Activated CD4-positive, CD25-positive, alpha-beta regulatory T cell treated with anti-CD3 and anti-CD28 coated beads, Interleukin-2, amount 50 U/mL, for 24 hours (primary cell): ENCODE measurements at places on chromosomes 6 and 20.

DNA sequence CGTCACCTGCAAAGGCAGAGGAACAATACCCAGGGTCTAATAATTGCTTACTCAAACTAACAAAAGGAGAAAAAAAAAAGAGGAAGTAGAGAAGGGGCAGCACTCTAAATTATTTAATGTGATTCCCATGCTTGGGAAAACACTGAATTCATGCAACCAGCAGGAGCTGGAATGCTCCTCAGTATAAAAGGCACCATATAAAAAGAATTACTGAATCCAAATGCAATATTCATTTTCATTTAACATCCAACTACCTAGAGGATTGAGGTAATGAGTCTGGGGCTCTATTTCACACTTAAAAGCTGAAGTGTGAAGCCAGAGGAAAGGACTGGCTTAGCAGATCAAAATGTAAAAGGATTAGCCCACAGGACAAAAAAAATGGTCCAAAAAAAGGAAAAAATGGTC lies 8.7 kb downstream of the B4GALT5 start:
- no peak for ATAC-seq

- no peak for ATAC-seq
Measured at GRCh38 chr6:93398723-93399122, 20.6 kb downstream of the EPHA7 start.

GRCh38 chr6:15413466-15414234 lies 167.8 kb downstream of the JARID2 start:
- no peak for ATAC-seq

DNA sequence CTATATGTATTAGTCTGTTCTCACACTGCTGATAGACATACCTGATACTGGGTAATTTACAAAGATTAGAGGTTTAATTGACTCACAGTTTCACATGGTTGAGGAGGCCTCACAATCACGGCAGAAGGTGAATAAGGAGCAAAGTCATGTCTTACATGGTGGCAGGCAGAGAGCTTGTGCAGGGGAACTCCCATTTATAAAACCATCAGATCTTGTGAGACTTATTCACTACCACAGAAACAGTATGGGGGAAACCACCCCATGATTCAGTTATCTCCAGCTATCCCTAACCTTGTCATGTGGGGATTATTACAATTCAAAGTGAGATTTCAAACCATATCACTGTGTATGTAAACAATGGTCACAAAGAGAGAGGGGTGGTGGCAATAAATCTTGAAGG lies 6.6 kb downstream of the CST8 start:
- ATAC-seq: peak; percentile 87

DNA sequence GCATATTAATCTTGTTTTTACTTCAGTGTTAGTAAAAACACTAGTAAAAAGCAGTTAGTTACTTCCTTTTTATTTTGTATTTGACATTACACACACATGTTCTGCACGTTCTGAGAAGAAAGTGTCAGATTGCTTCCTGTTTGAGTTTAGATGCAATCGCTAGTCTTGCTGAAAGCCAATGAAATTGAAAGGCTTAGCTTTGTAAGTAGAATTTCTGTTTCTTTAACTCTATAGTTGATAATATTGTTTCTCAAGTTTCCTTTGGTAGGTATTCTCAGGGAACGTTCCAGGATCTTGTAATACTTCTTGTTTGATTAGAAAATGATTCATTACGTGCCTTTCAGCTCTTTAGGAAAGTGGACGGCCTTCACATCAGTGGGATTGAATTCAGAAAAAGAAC lies 55.0 kb downstream of the CDKAL1 start:
- ATAC-seq: no peak

- no peak for ATAC-seq
Measured at GRCh38 chr20:48651271-48651670, 176.5 kb downstream of the PREX1 start.

DNA sequence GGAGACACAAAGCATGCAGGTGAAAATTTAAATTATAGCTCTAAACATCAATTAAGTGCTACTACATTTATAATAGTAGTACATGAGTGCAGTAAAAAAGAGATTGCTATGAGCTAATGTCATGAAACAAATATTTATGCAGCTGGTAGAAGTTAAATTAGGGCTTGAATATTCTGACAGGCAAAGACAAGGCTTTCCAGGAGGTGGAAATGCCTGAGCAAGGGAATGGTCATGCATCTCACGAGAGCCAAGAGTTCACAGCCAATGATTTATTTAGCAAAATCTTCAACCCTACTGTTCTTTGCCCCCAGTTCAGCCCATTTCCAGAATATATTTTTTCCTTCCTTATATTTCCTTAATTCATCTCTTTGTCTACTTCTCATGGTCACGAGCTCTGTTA lies 128.9 kb downstream of the HIVEP2 start:
- no peak for ATAC-seq

- ATAC-seq: no peak
Measured at GRCh38 chr6:9621276-9621675, 793.6 kb downstream of the TFAP2A start.

DNA sequence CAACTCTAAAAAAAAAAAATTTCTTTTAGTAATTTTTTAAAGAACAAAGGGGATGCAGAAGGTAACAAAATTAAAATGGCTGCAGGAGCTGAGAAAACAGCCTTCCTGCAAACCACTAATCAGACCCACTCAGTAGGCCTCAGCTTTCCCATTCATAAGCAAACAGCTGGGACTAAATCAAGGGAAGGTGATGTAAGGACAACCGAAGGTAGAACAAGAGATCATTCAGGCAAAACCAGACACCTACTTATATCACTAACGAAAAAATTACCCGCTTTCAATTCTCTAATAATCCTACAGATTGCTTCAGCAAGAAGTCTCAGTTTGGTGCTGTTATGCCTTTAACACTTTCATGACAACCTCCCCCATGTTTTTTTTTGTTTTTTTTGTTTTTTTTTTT lies 124.0 kb downstream of the ZMYND8 start:
- ATAC-seq: no peak

- ATAC-seq: no peak
Measured at GRCh38 chr20:5776077-5776476, 25.9 kb downstream of the SHLD1 start.

DNA sequence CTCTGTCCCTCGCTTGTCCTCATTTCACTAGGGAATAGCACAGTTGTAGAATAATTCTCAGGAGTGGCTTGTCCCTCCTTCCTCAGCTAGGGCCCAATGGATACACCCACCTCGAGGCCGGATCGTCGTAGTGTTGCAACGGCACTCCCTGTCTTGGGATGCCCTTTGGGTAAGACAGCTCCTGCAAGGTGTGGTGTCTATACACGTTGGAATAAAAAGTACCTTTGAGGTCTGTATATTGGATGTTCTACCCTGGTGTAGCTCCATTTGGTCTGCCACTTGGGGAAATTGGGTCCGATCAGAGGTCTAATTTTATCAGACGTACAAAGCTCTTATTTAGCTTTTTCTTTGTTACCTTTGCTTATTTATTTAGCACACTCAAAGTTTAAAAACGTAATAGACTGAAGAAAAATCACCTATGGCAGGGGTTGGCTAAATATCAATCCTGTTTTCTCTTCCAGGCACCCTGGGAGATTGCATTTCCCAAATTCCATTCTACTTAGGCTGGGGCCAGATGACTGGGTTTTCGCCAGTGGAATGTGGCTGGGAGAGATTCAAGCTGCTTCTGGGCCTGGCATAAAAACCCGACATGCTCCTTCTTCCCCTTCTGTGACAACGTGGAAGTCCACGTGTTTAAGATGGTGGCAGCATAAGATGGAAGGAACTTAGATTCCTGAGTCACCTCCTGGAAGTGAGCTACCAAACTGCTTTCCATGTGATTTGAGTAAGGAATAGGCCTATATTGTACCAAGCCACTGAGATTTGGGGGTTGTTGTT lies 82.3 kb upstream of the CD83 start:
- ATAC-seq: no peak

DNA sequence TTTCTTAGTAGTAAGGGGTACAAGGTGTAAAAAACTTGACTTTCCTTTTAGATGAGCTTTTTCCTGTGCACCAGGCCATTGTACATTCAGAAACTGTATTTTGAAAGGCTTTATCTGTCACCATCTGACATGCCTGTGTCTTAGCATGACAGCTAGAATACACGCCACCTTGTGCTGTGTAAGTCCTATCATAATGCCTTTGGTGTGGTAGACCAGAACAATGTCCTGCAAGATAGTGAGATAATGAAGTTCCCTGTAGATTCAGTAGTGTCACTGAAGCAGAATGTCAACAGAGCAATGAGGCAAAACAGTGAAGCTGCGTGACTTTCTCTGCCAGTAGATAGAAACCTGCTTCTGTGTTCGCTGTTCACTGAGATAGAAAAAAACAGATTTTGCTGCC lies 105.8 kb downstream of the JAG1 start:
- peak; percentile 41 for ATAC-seq

DNA sequence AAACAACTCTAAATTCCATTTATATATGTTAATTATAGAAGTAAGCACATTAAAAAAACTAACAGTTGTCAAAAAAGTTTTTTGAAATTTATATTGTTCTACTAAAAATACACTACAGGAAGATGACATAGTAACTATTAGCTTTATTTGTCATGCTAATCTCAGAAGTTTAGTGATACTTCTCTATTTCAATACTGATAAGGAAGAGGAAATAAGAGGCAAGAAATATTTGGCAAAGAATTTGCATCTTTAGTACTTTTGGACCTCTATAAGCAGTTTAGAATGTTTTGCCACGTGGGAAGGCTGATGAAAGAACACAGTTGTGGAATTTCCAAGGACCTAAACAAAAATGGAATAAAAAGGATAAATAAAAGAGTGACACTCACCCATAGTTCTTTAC lies 12.6 kb downstream of the IFNGR1 start:
- ATAC-seq: no peak

GRCh38 chr6:53916804-53917463 lies 122.1 kb downstream of the LRRC1 start:
- no peak for ATAC-seq
